ENCODE measurements at places on chromosomes 12 and 14.

- DNase-seq: peak; percentile 5
Observed at GRCh38 chr12:79690638-79691510, at the start of gene PAWR. TSS of gene PAWR (minus strand) at chr12:79690964. CDS start at chr12:79690244, 720 bp downstream.

- DNase-seq: no peak
Observed at GRCh38 chr12:29673346-29673745, 110.4 kb downstream of the TMTC1 start.

DNA sequence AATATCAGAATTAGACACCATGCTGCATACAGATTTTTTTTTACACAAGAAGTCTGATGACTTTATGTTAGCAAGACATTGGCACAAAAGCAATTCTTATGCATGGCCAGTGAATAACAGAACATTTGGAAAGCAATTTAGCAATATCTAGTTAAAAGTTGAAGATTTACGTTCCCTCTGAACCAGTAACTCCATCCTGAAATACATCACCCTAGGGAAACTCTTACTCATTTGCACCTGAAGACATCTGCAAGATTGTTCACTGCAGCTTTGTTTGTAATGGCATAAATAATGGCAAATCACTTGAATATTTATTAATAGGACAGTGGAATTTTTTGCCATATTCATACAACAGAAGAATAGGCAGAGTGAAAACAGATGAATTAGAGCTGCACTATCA lies 670.0 kb upstream of the NOVA1 start:
- no peak for DNase-seq

DNA sequence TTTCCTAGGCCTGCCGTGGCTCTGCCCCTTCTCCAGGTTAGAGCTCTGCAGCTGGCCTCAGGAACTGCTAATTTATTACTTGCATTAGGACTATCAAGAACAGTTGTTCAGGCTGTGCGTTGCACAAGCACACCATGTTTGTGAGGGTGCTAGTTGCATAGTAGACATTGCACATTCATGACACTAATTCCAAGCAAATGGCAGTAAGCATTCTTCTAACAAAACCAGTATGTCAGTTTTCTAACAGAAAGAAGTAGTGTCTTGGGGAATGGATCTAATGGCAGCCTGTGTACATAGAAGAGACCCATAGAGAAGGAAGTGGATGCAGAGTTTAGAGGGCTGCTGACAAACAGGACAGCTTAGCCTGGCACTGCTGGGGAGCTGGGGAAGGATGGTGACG lies 53.9 kb downstream of the ERH start:
- DNase-seq: no peak

DNA sequence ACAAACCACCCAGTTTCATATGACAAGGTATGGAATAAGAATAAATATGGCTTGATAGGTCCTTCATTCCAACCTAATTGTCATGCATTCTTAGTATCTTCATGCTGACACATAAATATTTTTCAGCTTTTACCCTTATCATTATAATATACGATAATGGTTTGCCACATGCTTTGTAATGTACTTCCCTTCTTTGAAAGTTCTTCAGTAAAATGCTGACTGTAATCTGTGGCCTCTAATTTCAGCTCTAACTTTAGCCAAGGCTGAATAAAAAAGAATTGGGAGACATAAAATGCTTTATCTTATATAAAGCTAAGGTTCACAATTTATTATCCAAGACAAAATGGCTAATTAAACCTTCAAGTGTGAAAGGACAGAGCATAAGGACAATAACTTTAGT lies 2.6 kb upstream of the MAP4K5 start:
- no peak for DNase-seq

DNA sequence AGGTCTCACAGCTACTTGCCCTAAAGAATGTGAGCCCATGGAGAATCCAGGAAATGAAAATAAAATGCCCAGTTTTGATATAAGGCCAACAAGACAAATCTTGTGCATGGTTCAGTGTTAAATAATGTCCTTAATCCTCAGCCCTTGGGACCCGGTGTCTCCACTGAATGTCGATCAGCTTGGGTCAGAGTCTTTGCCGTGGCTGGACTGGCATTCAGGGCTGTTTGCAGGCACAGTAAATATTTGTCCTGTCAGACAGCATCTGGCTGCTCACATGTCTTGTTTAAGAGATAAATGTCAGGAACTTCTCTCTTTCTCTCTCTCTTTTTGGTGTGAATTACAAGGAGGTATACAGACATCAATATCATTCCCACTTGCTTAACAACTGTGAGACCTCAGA lies 452.5 kb downstream of the FUT8 start:
- DNase-seq: no peak

DNA sequence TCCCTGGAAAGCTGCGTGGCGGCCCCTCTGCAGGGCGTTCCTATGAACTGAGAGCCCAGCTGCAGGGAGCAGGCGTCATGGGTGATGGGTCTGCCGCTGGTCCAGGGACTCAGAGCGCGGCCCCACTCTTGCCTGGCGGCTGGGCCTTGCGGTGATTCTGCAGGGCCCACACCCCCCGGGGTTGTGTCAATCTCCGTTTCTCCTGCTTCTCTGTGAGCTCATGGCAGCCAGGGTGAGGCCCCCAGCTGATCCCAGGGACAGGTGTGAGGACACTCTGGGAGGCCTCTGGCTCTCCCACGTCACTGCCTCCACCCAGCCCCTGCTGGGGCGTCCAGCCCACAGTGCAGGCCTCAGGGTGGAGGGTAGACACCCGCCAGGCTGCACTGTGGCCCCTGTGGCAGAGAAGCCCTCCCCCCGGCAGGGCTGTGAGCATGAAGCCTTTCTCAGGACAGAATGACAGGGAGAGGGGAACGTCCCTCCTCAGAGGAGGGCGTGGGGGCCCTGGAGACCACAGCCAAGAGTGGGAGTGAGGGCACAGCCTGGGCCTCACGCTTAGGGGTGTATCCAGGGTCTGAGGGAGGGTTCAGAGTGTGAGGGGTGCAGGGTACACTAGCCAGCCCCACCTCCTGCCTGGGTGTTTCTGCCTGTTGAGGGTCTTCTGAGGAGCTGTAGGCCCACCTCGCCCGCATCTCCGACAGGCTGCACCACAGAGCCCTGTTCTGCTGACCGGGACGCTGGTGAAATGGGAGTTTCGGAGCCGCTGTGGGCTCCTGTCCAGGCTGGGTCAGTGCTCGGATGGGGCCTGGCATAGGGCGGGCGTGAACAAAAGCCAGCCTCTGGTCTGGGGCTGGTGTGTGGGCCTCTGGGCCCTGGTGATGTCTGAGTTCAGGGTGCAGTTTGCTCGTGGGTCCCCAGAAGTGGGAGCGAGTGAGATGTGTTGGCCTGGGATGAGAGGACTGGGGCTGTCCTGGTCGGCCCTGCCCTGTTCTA lies 26.7 kb upstream of the CRIP2 start:
- no peak for DNase-seq

GRCh38 chr12:70513426-70513825 lies 123.8 kb downstream of the PTPRB start:
- DNase-seq: no peak

GRCh38 chr14:104600141-104600643 lies 4.4 kb downstream of the TMEM179 start:
- no peak for DNase-seq

DNA sequence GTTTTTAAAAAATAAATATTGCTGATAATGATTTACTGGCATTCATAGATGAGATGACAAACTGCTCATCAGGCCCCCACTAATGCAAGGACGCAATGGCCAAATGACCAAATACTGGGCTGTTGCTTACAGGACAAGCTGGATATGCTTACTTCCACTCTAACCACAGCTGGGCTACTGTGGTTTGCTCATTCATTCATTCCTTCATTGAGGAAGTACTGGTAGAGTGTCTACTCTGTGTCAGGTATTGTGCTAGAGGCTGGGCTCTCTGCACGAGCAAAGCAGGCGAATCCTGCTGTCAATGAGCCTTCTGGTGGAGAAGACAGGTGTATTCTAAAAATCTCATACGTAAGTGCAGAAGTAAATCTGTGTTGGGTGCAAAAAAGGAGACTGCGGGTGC lies 113.3 kb upstream of the SLC38A2 start:
- DNase-seq: no peak

- no peak for DNase-seq
Observed at GRCh38 chr14:103767336-103767894, 51.8 kb downstream of the ZFYVE21 start.

- DNase-seq: no peak
Observed at GRCh38 chr12:123655420-123655819, 15.5 kb upstream of the TCTN2 start.

- DNase-seq: no peak
Observed at GRCh38 chr12:31057671-31058070, 16.0 kb upstream of the DDX11 start.

DNA sequence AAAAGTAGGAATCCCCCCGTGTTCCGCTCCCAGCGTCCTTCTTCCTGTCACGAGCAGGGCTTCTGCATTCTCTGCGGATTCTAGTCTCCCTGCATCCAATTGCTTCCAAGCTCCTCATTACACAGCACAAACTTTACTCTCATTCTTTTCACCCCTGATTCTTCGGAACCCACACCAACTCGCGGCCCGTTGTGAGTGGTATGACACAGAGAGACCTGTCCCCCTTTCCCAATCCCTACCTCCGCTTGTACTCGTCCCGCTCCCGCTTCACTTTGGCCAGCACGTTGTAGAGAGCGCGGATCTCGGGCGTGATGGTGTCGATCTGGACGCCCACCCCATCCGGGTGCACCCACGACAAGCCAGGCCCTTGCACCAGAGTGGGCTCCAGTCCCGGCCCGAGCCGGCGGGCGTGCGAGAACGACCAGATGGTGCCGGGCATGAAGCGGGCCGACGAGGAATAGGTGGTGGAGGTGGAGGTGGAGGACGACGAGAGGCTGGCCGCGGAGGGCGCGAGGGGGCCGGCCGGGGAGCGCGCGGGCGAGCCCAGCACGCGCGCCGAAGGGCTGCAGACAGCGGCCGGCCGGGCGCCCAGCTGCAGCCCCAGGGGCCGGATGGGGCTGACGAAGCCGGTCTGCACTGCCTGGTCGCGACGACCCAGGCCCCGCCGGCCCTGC lies 687 bp downstream of the IFFO1 start:
- DNase-seq: no peak

DNA sequence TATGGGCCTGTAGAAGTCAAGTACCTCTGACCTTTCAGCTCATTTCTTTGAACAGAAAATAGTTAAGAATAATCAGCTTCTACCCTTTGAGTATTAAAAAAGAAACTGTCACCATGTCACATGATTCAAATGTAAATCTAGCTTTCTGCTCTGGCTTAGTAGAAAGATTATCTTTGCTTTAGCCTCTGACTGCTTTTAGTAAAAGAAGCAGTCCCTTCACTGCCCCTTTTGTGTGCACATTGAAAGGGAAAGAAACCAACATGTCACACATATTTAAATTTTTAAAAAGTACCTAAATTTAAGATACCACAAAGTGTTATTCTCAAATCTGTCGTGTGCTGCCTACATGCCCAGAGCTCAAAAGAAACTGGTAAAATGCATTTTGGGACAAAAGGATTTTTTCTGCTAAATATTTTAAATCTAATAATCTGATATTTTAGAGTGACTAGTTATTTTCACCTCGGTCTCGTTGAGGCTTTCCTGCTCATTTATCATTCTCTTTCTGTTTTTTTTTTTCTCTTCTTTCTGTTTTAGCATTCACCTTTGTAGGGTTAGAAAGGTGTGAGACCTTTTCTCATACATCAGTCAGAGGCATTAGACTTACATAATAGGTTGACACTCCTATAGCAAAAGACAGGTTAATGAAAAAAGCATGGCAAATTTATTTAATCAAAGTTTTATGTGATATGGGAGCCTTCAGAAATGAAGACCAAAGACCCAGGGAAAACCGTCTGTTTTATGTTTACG lies 41.3 kb downstream of the SLC16A7 start:
- DNase-seq: no peak

GRCh38 chr12:68792952-68793351 lies 15.0 kb upstream of the MDM2 start:
- DNase-seq: peak; percentile 35

DNA sequence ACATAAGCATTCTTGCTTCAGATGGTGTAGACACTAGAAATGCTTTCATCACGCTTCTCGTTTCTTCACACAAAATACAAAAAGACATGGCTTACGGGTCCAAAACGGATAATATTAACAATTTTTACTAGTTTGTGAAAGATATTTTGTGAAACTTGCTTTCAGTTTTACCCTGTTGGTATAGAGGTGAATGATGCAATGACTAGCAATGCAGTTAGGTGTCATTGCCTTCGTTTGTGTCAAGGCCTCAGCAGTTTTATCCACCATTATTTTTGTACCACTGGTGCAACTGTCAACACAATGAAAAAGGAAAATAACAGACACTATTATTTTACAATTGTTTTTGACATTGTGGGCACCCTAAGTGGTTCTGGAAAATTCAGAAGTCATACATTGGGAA lies 323.0 kb downstream of the FLRT2 start:
- no peak for DNase-seq

GRCh38 chr12:19018302-19018970 lies 111.1 kb upstream of the PLEKHA5 start:
- DNase-seq: no peak

DNA sequence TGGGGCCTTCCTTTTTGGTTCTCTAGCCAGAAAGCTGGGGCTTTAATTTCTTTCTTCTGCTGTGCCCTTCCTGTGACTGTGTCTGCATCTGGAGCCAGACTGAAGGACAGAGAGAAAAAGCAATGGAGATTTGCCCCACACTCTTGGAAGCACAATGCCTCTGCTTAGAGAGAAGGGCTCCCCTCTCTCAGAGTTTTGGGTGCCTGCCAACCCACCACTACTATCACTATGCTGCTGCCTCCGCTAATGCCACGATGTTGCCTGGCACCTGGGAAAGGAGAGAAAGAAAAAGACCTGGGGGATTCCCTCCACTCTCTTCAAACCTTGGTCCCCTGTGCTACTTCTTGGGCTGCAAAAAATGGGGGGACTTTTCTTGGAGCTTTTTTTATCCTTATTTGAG lies 52.6 kb downstream of the TMEM260 start:
- DNase-seq: no peak

- no peak for DNase-seq
Observed at GRCh38 chr12:72318341-72318740, 46.2 kb downstream of the TRHDE start.

- DNase-seq: no peak
Observed at GRCh38 chr12:88309546-88309945, 167.4 kb downstream of the TMTC3 start.

DNA sequence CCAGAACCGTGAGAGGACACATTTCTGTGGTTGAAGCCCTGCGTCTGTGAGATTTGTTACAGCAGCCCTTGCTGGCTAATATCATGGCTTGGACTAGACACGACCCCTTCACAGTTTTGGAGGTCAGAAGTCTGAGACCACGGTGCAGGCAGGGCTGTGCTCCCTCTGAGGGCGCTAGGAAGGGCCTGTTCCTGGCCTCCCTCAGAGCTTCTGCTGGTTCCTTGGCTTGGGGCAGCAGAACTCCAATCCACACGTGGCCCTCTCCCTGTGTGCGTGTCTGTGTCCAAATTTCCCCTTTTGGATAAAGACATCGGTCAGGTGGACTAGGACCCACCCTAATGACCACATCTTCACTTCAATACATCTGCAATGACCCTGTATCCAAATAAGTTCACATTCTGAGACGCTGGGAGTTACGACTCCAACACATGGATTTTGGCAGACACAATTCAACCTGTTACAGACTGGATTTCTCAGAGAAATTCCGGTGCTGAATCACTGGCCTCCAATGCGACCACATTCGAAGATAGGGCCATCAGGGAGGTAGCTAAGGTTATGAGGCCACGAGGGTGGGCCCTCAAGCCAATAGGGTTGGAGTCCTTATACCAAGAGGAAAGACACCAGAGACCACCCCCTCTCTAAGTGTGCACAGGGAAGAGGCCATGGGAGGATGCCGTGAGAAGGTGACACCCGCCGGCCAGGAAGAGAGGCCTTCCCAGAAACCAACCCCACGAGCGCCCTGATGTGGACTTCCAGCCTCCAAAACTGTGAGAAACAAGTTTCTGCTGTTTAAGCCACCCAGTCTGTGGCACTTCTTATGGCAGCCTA lies 43.6 kb upstream of the PPP2R5C start:
- DNase-seq: no peak

Measured in CD4-positive, alpha-beta memory T cell (primary cell).